AG04449 (cell line): ENCODE measurements at places on chromosomes 5 and 9.

DNA sequence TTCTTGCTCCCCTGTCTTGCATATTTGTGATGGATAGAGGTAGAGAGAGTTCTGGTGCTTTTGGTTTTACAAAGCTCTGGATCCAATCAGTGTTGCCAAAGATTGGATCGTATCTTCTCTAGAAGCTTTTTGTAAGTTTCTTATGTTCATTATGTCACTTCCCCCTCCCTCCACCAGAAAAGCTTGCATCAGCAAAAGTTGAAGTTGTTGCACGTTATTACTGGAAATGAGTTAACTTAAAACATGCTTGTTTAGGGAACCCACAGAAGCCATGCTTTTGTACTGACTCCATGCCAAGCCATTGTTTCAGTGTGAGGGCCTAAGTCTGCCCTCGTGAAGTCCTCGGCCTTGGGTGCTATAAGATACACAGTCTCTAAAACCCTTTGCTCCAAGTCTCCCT lies 186.5 kb downstream of the ERCC6L2 start:
- DNase-seq = no peak

- no peak for DNase-seq
Measured at GRCh38 chr5:107483231-107484024, 187.3 kb downstream of the EFNA5 start.

GRCh38 chr5:180135128-180135955 lies 63.8 kb upstream of the RNF130 start:
- DNase-seq = peak; percentile 5

GRCh38 chr5:170028124-170028523 lies 47.8 kb upstream of the INSYN2B start:
- no peak for DNase-seq
